ENCODE measurements at places on chromosomes 3 and 15. TPM values are rescaled to one million over a fixed set of nuclear protein-coding genes. Genes with fewer than 3 reads are reported as not detected.
A peak's percentile ranks its signal among the peaks of the same experiment; 100 is the strongest.

APOD gene
- total RNA-seq: not detected

CHST2 gene
- 11.8 TPM for total RNA-seq

DNA sequence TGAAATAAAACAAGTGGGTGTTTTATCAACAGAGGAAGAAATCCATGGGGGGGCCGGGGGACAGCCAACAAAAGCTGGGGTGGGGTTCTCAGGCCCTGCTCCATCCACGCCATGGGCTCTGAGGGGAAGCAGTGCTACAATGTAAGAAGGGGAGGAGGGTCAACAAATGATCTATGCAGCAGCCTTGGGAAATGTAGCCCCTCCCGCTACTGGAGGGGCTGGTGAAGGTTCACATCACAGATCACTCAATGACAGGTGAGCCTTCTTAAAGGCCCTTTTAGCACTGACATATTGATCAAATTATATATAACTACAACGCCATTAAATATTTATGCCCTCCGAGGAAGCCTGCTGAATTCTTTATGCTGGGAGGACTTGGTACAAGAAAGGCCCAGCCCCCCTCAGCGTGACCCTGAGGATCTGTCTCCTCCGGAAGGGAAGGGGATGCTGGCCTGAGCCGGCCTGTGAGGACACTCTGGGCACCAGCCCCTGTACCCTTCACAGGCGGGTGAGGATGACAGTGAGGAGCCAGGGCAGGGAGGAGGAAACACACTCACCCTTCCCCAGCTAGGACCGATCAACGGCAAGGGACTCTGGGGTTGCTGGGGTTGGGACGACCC is 15.3 kb downstream of the TLE3 start:
- DNase-seq: no peak

GRCh38 chr15:39874890-39875549 is 45.0 kb downstream of the GPR176 start:
- no peak for DNase-seq

DNA sequence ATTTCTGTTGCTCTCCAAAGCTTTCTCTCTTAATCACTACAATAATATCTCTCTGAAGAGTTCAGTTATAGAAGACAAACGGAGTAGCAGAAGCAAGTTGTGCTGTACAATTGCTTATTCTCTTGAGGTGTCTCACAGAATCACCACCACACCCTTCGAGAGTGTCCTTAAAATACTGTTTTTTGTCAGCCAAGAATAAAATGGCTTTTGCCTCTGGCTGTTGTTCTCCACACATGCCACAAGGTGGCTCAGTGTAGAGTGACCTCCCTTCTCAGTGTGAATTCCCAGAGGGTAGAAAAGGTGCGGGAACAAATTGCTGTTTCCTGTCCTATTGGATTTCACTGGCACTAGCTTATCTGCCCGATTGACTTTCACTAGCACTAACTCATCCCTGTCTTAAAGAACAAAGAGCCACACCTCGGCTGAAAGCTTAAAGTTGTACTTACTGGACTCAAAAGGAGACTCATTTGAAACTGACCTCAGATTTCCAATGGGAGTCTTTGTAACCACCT is 134.2 kb upstream of the SATB1 start:
- peak; percentile 15 for DNase-seq

DNA sequence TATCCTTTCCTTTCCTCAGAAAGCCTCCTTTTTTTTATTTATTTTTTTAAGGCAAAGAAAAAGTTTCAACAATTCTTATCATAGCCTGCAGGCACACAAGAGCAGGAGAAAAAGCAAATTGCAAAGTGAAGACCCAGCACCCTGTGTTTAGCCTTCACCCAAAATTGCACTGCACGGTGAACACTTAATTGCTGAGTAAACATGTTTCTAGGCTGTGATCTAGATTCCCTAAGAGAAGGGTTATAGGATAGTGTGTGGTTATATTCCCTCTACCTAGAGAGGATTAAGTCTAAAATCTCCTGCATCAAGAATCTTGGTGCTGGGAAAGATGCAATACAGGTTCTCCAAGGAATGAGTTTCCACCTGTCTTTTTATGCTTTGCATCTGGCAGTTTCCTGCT is 70.2 kb upstream of the BFSP2 start:
- DNase-seq: no peak

CHST14 gene
- total RNA-seq: 25.7 TPM

DNA sequence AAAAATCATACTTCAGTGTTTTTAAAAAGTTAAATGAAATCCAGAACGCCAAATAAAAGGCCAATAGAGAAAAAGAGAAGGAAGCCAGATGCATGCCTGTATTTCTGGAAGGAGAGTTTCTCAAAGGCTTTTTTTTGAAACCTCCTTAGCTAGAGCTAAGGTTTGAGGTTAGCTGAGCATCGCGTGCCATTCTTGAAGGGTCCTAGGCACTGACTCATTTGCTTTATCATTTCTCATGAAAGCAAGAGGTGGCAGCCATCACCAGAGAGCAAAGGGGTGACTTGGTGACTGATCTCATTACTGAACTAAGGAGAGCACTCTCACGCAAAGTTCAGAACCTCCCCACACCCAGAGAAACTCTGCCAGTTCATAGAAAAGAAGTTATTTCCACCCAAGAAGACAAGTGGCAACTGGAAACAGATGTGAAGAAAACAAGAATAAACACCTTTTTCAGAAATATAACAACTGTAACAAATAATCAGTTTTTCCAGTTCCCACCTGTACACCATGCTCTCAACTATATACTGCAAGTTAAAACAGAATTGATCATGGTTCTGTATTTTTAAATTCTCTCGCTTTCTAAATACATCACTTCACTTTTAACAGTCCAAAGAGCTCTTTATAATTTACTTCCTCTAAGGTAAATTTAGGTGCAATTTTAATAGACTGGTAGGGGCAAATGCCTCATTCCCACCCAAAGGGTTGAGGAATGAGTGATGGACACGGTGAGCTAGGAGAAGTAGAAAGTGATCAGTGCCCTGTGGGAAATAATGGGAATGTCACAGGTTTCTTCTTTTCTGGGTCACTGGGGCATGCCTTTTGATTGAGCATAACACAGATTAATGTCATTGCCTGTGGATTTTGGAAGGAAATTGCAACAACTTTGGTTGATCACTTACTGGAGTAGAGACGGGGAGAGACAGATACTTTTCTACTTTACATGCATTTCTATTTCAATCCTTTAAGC is 24.7 kb downstream of the GPR15 start:
- DNase-seq: peak; percentile 61

DNA sequence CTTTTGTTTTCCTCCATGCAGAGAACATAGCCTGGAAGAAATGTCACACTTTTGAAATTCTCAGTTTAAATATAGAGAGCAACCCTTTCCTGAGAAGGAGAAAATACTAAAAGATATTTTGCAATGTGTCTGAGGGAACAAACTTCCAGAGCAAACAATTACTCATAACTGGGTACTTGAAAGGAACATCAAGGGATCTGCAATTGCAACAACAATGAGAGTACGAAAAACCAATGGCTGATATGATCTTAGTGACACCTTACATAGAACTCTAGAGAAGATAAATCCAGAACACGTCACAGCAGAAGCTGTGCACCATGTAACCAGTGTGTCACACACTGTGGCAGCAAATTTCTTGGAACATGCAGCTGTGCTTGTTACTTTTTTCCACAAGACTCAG is 14.6 kb upstream of the ARPP21 start:
- no peak for DNase-seq

OR5K2 gene
- total RNA-seq: not detected

DNA sequence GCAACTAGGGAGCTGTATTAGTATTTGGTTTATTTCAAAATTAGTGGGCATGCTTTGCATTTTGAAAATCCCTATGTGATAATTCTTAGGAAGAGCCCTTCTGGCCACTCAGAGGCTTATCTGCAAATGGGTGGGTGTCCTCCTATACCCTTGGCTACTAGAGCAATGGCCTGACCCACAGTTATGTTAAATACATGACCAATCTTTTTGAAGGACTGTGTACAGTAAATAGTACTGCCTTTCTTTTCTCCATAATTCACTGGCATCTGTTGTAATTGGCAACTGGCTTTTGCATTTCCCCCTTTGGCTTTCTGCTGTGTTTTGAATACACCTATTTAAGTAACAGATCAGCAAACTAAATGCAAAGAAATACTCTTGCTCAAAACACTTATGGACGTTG is 175.4 kb downstream of the ANXA2 start:
- DNase-seq: no peak

TTLL13 gene
- 0.14 TPM for total RNA-seq

DISP2 gene
- total RNA-seq: 3.7 TPM

DNA sequence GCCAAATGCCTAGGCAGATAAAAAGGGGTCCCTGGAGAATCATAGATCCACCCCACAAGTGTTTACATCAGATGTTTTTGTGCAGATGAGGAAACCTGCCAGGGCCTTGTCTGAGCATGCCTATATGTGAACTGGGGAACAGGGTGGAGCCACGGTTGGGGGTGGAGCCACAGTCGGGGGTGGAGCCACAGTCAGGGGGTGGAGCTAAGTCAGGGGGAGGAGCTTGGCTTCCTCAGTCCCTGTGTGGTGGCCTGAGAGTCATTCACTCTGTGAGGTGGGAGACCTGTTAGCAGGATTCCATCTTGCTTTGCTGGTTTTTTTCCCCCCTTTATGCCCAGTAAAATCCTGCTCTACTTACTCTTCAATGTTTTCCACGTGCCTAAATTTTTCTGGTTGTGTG is 57.8 kb upstream of the TGFBR2 start:
- DNase-seq: no peak
